ENCODE measurements at places on chromosomes 5 and 9. TPM values are rescaled to one million over a fixed set of nuclear protein-coding genes. Genes with fewer than 3 reads are reported as not detected.

DNA sequence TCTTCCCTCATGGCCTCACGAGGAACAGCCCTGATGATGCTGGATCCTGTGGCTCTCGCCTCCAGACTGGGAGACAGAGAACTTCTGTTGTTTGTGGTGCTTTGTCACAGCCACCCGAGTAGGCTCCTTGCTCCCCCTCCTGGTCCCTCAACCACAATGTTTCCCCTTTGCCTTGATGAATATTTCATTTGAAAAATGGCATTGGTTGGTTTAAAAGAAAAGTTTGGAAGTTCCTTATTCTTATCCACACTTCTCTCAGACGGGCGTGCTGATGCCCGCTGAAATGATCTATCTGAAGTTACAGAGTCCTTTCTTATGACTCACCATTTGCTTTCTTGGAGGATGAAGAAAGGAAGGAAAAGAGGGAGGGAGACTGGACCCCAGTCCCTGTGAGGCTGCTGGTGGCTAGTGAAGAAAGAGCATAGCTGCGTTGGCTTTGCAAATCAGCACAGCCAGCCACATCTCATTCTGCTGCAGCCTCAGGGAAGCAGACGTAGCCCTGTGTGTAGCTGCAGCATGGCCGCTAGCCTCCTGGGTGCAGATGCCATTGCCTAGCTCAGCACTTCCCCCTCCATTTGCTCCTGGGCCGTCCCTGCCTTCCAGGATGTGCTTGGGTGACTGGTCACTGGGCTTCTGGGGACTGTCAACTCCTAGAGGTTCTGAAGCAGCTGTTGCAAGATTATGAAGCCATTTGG, 185.9 kb downstream of the ERCC6L2 start:
- H3K27ac ChIP-seq, result no peak overlapping the region
- no peak for DNase-seq
- no peaks in the 10 kb centered on the region for H3K27me3 ChIP-seq

GRXCR2 gene
- polyA plus RNA-seq, result not detected

LCNL1 gene
- polyA plus RNA-seq, result not detected

GRCh38 chr5:74579215-74579614, 61.3 kb downstream of the ENC1 start:
- H3K36me3 ChIP-seq, result no peaks in the 10 kb centered on the region
- DNase-seq, result no peak
- no peak overlapping the region for H3K27ac ChIP-seq
- no peak overlapping the region for H3K4me3 ChIP-seq

GRCh38 chr5:51279983-51280706, 103.1 kb upstream of the ISL1 start:
- H3K27me3 ChIP-seq, result no peaks in the 10 kb centered on the region
- H3K27ac ChIP-seq, result no peak overlapping the region
- no peaks in the 10 kb centered on the region for H3K36me3 ChIP-seq
- DNase-seq, result no peak
- no peak overlapping the region for H3K4me3 ChIP-seq

TAF11L7 gene
- polyA plus RNA-seq, result not detected

GRCh38 chr9:2145746-2146145, 130.6 kb downstream of the SMARCA2 start:
- H3K27ac ChIP-seq, result no peak overlapping the region
- no peaks in the 10 kb centered on the region for H3K36me3 ChIP-seq
- H3K4me3 ChIP-seq, result no peak overlapping the region
- no peaks in the 10 kb centered on the region for H3K27me3 ChIP-seq
- DNase-seq, result no peak

- H3K4me3 ChIP-seq, result no peak overlapping the region
- no peaks in the 10 kb centered on the region for H3K27me3 ChIP-seq
- H3K4me1 ChIP-seq, result no peaks in the 10 kb centered on the region
- H3K27ac ChIP-seq, result no peak overlapping the region
- H3K36me3 ChIP-seq, result no peaks in the 10 kb centered on the region
- no peak for DNase-seq
These were observed 75.6 kb downstream of the DMRTA1 start for GRCh38 chr9:22522206-22522740.

MRPL50 gene
- polyA plus RNA-seq, result 9.0 TPM

- no peak overlapping the region for H3K4me3 ChIP-seq
- H3K27ac ChIP-seq, result no peak overlapping the region
- no peaks in the 10 kb centered on the region for H3K27me3 ChIP-seq
- no peaks in the 10 kb centered on the region for H3K36me3 ChIP-seq
These were observed 84.2 kb downstream of the ARL15 start for GRCh38 chr5:54226215-54226614.

DNA sequence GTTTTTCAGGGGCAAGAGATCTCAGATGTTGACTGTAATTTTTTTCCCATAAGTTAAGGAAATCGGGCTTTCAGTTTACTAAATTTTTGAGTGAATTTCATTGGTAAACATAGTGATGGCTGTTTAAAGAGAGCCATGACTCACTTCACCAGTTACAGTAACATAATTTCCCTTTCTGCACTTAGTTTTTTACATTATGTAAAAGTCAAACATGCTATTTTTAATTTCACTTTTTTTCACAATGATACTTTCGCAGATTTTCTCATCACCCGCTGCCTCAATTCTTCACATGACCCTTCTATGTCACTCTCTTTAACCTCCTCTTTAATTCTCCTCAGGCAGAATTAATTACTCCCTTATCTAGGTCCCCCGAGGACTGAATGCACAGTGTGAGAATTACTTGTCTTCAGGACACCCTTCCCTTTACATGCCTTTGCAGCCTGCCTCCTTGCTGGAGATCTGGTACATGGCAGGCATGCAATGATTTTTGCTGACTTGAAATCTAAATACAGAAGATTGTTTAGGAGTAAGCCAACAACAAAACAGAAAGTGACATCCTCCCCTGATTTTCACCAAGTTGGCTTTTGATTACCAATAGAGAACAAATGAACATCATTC, 217.5 kb upstream of the S1PR3 start:
- no peaks in the 10 kb centered on the region for H3K27me3 ChIP-seq
- no peaks in the 10 kb centered on the region for H3K36me3 ChIP-seq
- peaks cover 10% of the 10 kb centered on the region for H3K4me1 ChIP-seq
- H3K4me3 ChIP-seq, result no peak overlapping the region
- no peak for DNase-seq

GRCh38 chr5:115977988-115978387, 15.7 kb downstream of the LVRN start:
- H3K4me3 ChIP-seq, result no peak overlapping the region
- no peaks in the 10 kb centered on the region for H3K27me3 ChIP-seq
- H3K36me3 ChIP-seq, result no peaks in the 10 kb centered on the region
- peaks cover 7% of the 10 kb centered on the region for H3K4me1 ChIP-seq
- H3K27ac ChIP-seq, result no peak overlapping the region

GRCh38 chr5:1291611-1292080, 3.2 kb downstream of the TERT start:
- no peak overlapping the region for H3K4me3 ChIP-seq
- peaks cover 37% of the 10 kb centered on the region for H3K27me3 ChIP-seq
- no peak overlapping the region for H3K27ac ChIP-seq
- peak; percentile 29 for DNase-seq
- H3K4me1 ChIP-seq, result no peaks in the 10 kb centered on the region

ABHD17B gene
- 15.5 TPM for polyA plus RNA-seq

GRCh38 chr5:146283344-146283761, 55.3 kb upstream of the POU4F3 start:
- H3K4me1 ChIP-seq, result no peaks in the 10 kb centered on the region
- DNase-seq, result no peak
- H3K27me3 ChIP-seq, result no peaks in the 10 kb centered on the region
- H3K4me3 ChIP-seq, result no peak overlapping the region
- peak overlapping the region; percentile 1 for H3K27ac ChIP-seq

OTP gene
- not detected for polyA plus RNA-seq

DNA sequence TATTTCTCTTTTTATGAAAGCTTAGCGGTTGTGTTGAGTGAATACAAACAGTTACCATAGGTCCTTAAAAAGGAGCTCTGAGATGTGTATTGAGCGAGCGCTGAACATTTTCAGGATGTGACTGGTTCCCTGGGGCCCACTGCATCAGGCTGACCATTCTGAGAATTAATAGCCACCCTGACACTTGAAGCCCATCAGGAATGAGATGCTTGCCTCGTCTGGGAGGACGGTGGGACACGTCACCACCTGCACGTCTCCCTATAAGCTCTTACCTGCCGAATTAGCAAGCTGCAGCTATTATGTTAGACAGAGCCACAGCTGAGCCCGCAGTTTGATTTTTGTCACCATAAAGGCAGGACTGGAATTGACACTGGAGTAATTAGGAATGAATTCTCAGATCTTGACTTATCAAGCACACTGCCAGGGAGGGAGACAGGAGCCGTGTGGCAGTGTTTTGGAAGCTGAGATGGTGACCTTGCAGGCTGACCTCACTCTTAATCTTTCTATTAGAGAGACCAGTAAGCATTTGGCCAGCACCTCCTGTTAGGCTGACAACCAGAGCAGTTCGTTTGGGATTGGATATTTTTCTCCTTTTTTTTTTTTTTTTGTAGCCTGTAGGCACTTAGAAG, 373.1 kb upstream of the WWC1 start:
- no peak for DNase-seq
- no peaks in the 10 kb centered on the region for H3K36me3 ChIP-seq
- H3K27ac ChIP-seq, result no peak overlapping the region

LCN15 gene
- 9.0 TPM for polyA plus RNA-seq

FBLL1 gene
- not detected for polyA plus RNA-seq

TMEM232 gene
- polyA plus RNA-seq, result 0.93 TPM

DNA sequence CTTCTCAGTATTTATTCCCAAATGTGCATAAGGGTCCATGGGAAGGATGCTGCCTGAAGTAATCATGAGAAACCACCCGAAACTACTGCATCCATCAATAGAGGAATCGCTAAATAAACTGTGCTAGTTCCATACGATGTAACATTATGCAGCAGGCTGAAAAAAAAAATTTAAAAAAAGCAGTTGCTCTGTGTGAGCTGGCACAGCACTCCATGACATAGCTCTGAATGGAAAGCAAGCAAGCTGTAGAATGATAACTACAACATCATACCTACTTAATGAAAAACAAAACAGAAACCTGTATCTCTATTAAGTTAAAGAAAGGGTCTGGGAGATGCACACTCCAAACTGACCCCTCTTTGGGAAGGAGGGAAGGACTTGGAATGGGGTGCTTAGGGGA, 49.3 kb downstream of the SHB start:
- no peaks in the 10 kb centered on the region for H3K36me3 ChIP-seq
- H3K4me3 ChIP-seq, result no peak overlapping the region
- H3K27ac ChIP-seq, result peak overlapping the region; percentile 80

- DNase-seq, result no peak
- H3K4me3 ChIP-seq, result no peak overlapping the region
- H3K4me1 ChIP-seq, result peaks cover 10% of the 10 kb centered on the region
- H3K36me3 ChIP-seq, result no peaks in the 10 kb centered on the region
These were observed 4.5 kb upstream of the SH3GL2 start for GRCh38 chr9:17574342-17574741.

- H3K27me3 ChIP-seq, result no peaks in the 10 kb centered on the region
- no peaks in the 10 kb centered on the region for H3K4me1 ChIP-seq
- no peak for DNase-seq
- H3K27ac ChIP-seq, result no peak overlapping the region
- H3K36me3 ChIP-seq, result no peaks in the 10 kb centered on the region
- no peak overlapping the region for H3K4me3 ChIP-seq
These were observed 227.0 kb downstream of the ELAVL2 start for GRCh38 chr9:23598994-23599393.

GRCh38 chr9:98790842-98791607, 5.3 kb downstream of the ANKS6 start:
- peak; percentile 92 for DNase-seq
- H3K4me3 ChIP-seq, result no peak overlapping the region
- no peaks in the 10 kb centered on the region for H3K27me3 ChIP-seq
- H3K36me3 ChIP-seq, result no peaks in the 10 kb centered on the region
- no peaks in the 10 kb centered on the region for H3K4me1 ChIP-seq
- peak overlapping the region; percentile 42 for H3K27ac ChIP-seq

GRCh38 chr5:78534148-78534904, 114.2 kb downstream of the LHFPL2 start:
- peak overlapping the region; percentile 60 for H3K27ac ChIP-seq
- H3K36me3 ChIP-seq, result no peaks in the 10 kb centered on the region
- peaks cover 16% of the 10 kb centered on the region for H3K4me1 ChIP-seq
- H3K27me3 ChIP-seq, result no peaks in the 10 kb centered on the region

DNA sequence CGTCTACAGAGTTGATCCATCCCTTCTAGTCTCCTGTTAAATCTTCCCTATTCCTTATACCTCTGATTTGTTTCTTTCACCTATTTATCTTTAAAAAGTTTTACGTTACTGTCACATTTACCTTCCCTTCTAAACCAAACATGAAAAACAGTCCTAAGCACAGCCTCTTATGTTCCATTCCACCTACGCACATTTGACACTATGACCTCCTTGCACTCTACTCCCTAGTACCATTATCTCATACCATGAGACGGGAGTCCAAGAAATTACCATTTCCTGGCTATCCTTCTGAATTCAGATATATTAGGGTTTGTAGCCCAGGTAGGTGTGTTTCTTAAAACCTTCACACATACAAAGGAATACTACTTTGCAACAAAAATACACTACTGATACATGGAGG, 25.1 kb downstream of the FNIP1 start:
- DNase-seq, result no peak
- no peaks in the 10 kb centered on the region for H3K36me3 ChIP-seq
- no peak overlapping the region for H3K27ac ChIP-seq
- no peaks in the 10 kb centered on the region for H3K27me3 ChIP-seq
- H3K4me1 ChIP-seq, result peaks cover 73% of the 10 kb centered on the region

FOXE1 gene
- not detected for polyA plus RNA-seq

- peak; percentile 92 for DNase-seq
- no peaks in the 10 kb centered on the region for H3K4me1 ChIP-seq
- no peaks in the 10 kb centered on the region for H3K27me3 ChIP-seq
- no peak overlapping the region for H3K4me3 ChIP-seq
These were observed 6.3 kb upstream of the TTLL11 start for GRCh38 chr9:122099271-122099869.

GRCh38 chr5:170283296-170283695, 14.3 kb downstream of the LCP2 start:
- no peak overlapping the region for H3K4me3 ChIP-seq
- no peaks in the 10 kb centered on the region for H3K27me3 ChIP-seq
- peak; percentile 17 for DNase-seq
- no peaks in the 10 kb centered on the region for H3K36me3 ChIP-seq
- H3K4me1 ChIP-seq, result no peaks in the 10 kb centered on the region

PTGDS gene
- polyA plus RNA-seq, result 218 TPM

- DNase-seq, result no peak
- no peak overlapping the region for H3K27ac ChIP-seq
- peaks cover 4% of the 10 kb centered on the region for H3K4me1 ChIP-seq
- no peaks in the 10 kb centered on the region for H3K36me3 ChIP-seq
- no peak overlapping the region for H3K4me3 ChIP-seq
- no peaks in the 10 kb centered on the region for H3K27me3 ChIP-seq
These were observed 64.5 kb upstream of the PPARGC1B start for GRCh38 chr5:149665416-149666175.

- H3K27me3 ChIP-seq, result no peaks in the 10 kb centered on the region
- H3K4me1 ChIP-seq, result peaks cover 18% of the 10 kb centered on the region
- DNase-seq, result no peak
- H3K36me3 ChIP-seq, result no peaks in the 10 kb centered on the region
These were observed 3.7 kb upstream of the RAI14 start for GRCh38 chr5:34652466-34652865.

PPP3R2 gene
- polyA plus RNA-seq, result not detected

DNAI1 gene
- polyA plus RNA-seq, result 0.01 TPM

GABRA1 gene
- 0.06 TPM for polyA plus RNA-seq

GRCh38 chr9:134026581-134026980, 1.3 kb downstream of the BRD3OS start:
- peak overlapping the region; percentile 95 for H3K4me3 ChIP-seq
- DNase-seq, result peak; percentile 73
- H3K36me3 ChIP-seq, result peaks cover 2% of the 10 kb centered on the region
- no peak overlapping the region for H3K27ac ChIP-seq
- no peaks in the 10 kb centered on the region for H3K27me3 ChIP-seq

ENTREP1 gene
- not detected for polyA plus RNA-seq

GRCh38 chr9:78940121-78940855, 631.5 kb upstream of the TLE4 start:
- no peak for DNase-seq
- no peaks in the 10 kb centered on the region for H3K36me3 ChIP-seq
- no peaks in the 10 kb centered on the region for H3K27me3 ChIP-seq
- H3K4me1 ChIP-seq, result no peaks in the 10 kb centered on the region
